Neuronal stem cell (in vitro differentiated cells): ENCODE measurements at places on chromosomes 5 and 9.

DNA sequence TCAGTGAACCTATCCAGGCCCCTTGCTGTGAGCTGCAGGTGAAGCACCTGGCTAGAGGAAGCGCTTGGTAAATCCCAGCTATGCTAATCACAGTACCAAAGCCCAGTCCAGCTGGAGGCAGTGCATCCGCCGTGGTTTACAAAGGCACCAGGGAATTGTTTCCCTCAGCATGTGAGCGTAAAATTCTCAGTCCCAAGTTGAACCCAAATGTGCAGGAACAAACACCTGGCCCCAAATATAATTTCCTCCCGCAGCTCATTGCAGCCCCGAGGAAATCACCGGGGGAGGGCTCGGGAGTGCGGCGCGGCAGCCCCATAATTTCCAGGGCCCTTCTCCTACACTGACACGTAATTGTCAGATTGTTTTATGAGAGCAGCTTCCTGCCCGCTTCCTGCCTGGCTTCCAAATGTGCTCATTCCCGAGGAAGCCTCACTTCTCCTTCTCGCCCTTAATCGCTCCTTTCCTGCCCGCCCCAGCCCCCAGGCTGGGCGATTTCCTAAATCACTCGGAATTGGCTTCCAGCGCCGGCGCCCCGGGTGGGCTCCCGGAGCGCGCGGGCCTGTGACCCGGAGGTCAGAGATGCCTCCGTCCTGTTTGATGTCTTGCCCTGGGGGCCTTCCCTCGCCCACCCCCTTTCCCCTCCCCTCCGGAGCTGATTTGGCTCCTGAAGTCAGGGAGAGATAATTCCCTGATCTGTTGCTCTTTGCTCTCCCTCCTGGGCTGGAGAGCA, 134.4 kb downstream of the FGF1 start:
- DNase-seq = peak; percentile 47

DNA sequence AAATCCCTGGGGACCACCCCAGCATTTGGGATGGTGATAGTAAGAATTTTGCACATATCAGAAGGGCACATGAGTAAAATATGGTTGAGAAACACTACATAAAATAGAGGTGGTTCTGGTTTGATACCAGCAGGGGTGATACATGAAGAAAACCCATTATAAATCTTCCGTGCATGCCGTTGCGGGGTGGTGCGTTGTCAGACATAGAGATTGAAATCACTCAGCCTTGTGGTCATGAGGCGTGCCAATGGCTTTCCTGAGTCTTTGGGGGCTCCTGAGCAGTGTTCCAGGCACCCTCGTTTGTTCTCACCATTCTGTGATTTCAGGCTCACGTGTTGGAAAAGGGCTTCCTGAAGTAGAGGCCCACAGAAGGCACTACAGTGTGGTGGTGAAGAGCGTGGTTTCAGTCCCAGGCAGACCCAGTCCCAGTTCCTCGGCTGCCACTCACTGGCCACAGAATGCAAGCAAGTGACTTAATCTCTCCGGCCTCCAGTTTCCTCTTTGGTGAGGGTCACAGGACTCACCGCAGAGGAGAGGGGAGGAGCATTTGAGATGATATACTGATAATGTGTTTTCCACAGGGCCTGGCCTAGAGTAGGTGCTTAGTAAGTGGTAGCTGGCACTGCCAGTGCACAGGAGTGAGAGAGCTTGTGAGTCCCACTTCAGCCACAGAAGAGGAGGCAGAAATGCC, 20.5 kb upstream of the GLRX start:
- no peak for DNase-seq

DNA sequence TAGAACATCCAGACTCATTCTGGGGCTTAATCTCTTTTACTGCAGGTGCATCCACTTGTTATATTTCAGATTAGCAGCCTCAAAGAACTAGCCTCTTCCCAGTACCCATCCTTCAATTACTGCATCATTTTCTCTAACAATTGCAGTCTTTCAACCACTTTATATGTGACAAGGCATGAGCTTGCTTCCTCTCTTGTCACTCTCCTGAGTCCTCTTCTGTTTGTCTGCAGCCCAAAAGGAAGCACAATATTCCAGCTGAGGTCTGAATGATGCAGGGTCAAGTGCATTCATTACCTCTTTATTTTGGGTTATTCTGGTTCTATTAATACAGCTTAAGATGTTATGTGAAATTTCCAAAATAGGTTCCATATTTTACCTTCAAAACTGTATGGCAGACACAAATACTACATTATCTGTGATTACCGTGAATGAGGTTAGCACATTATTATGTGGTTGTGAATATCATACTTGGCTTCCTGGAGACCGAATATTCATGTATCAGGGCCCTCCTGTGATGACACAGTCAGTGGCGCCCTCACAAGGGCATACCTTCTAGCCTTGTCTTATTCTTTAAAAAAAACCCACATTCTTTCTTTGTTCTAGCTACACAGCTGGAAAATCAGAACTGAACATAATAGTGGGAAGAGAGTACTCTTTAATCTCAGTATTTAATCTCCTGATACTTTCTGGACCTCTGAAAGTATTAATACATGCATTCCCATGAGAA, 323.8 kb downstream of the PDE4D start:
- no peak for DNase-seq

DNA sequence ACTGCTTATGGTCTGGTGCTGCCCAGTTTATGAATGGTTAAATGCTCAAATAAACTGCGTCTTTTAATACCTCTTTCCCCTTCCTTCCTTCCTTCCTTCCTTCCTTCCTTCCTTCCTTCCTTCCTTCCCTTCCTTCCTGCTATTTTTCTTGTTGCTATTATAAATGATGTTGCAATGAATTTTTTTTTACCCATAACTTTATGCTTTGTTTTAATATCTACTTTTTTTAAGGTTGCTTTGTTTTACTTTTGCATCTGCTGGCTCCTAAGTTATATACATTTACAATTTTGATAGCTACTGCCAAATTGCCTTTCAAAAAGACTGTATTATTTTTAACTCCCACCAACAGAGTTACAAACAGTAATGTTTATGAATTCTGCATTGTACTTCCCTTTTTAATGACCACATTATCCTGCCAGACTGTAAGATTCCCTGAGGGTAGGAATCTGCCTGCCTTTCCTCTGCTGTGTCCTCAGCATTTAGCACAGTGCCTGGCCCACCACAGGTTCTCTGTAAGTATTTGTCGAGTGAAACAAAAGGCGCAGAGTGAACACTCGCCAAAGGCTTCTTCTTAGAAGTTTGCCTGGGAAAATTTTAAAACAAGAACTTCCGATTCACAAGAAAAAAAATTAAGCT, 36.9 kb downstream of the KIF4B start:
- no peak for DNase-seq

GRCh38 chr5:98608052-98608451, 165.4 kb upstream of the RGMB start:
- DNase-seq = no peak

- DNase-seq = no peak
Measured at GRCh38 chr9:24351973-24352372, 193.7 kb downstream of the IZUMO3 start.

DNA sequence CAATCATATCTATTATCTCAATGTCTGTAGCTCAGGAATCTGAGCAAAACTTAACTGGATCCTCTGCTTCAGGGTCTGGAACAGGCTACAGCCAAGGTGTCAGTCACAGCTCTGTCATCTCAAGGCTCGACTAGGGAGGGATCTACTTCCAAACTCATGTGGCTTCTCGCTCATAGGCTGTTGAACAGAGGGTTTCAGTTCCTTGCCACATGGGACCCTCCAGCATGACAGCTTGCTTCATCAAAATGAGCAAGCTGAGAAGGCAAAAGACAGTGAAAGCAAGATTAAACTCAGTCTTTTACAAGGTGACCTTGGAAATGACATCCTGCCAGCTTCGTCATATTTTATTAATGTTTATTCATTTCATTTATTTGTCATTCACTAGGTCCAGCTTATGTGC, 111.7 kb downstream of the GADD45G start:
- DNase-seq = no peak

- DNase-seq = no peak
Measured at GRCh38 chr5:80697100-80697499, 42.3 kb upstream of the DHFR start.

- DNase-seq = no peak
Measured at GRCh38 chr5:2633992-2634391, 117.5 kb downstream of the IRX2 start.

DNA sequence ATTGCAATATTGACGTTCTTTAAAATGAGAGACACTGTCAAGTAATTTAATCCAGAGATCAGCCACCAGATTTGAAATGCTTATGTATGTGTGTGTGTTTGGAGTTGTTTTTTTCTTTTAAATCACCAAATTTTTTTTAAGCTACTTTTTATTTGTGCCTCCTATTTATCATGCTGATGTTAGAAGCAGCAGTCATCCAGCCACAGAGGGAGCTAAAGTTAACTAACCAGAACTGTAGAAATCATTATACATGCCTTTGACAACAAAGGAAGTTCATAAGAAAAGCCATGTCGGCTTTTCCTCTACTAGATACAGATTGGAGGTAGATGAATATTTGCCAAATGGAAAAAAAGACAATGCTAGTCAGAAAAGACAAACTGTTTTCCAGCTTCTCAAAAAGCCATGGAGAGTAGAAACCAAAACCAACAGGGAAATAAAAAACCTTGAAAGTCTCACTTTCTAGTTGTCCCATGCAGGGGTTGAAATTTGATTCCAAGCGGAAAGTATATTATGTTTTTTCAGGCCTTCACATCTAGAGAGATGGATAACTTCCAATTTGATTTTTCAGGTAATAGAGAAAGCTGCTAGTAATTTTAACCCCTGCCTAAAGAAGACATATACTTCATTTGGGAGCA, 4.5 kb downstream of the PURA start:
- no peak for DNase-seq

- no peak for DNase-seq
Measured at GRCh38 chr9:91809581-91810285, 140.3 kb downstream of the ROR2 start.

- no peak for DNase-seq
Measured at GRCh38 chr5:40599676-40600075, 80.0 kb upstream of the PTGER4 start.

DNA sequence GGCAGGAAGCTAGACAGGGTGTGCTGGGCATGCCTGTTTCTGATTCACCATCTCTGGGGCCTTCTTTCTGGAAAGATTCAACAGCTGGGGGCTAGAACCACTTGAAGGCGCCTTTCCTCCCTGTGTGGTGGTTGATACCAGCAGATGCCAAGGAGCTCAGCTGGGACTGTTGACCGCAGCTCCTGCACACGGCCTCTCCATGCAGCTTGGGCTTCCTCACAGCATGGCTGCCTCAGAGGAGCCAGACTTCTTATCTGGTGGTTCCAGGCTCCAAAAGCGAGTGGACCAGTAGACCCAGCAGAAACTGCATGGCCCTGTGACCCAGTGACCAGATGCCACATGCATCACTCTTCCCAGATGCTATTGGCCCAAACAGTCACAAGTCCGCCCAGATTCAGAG, 74.7 kb upstream of the COL5A1 start:
- no peak for DNase-seq

GRCh38 chr9:91572044-91572443, 148.4 kb upstream of the NFIL3 start:
- DNase-seq = peak; percentile 14

DNA sequence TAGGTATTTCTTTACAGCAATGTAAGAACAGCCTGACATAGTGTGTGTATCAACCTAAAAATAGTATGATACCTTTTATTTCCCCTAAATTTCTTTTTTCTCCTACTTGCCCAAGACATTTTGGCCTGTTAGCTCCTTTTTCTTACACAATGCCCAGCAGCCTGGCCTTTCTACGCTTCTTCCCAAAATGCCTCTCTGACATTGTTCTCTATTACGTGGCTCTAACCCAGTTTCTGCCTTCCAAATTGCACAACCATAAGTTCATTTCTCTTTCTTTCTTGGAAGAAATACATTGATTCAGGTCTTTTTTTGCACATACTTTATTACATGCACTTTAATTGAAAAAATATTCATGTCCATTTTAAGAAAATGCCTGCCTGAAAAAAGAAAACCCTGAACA, 408.2 kb downstream of the PRR16 start:
- DNase-seq = no peak

GRCh38 chr5:42621242-42621641, 135.4 kb upstream of the CCDC152 start:
- DNase-seq = no peak

DNA sequence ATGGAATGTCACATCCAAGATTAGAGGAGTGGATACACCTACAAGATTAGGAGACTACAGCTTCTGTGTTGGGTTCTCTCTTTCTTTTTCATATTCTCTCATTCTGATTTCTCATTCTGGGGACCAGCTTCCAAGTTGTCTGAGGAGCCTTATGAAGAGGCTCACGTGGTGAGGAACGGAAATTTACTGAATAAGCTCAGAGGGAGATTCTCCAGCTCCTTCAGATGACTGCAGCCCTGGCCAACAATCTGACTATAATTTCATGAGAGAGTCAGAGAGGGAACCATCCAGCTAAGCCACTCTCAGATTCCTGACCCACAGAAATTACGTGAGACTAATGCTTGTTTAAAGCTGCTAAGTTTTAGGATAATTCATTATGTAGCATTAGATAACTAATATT, 27.1 kb upstream of the TENT2 start:
- no peak for DNase-seq

DNA sequence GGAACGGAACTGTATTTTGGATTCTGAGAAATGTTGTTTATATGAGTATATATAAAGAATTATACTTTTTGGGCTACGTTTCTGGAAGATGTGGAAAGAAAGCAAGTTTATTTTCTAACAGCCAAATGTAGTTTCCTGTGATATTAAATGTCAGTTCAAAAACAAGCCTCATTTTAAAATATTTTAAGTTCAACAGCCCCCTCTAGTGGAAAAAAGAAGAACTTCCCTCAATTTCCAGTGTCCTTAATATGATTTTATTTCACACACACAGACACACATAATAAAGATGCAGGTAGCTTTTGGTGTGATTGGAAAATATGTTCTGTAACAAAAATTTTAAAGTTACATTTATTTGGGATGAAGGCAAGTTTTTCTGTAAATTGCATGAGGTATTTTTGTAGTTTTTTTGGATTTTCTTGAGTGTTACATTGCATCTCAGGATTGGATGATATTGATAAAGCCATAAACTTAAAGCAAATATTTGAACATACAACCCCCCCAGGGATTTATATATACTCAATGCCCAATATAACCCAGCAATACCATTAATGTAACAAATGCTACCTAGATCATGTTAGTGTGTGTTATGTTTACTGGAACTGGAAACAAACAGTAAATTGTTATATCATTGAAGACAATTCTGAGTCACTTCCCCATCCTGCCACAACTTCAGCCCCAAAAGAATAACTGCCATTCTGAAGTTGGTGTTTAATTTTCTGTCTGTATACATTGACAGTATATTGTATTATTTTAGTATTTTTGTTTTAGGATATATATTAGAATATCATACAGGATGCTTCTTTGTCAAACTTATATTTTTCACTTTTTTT, 54.0 kb downstream of the CCDC171 start:
- peak; percentile 23 for DNase-seq

DNA sequence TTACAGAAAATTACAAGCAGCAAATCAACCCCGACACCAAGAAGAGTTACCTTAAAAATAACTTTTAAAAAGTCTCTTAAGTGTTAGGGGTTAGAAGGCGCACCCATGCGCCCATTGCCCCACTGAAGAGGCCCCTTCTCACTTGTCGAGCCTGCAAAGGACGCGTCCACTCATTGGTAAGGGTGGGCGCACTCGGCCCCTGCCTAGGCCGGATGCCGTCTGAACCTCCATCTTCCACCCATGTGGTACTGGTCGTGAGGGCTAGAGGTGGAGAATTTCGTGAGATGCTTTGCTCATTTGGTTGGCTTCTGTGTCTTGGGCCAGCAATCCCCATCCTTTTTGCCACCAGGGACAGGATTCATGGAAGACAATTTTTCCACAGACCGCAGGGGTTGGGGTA, 27.5 kb upstream of the LRRC14B start:
- DNase-seq = no peak
